ENCODE measurements at places on chromosomes 5 and 9. TPM values are rescaled to one million over a fixed set of nuclear protein-coding genes. Genes with fewer than 3 reads are reported as not detected.
A peak's percentile ranks its signal among the peaks of the same experiment; 100 is the strongest.

The SLCO6A1 gene
- total RNA-seq: not detected

The CDK7 gene
- 24.9 TPM for total RNA-seq

The OTP gene
- not detected for total RNA-seq

The PTGER4 gene
- total RNA-seq: 5.9 TPM

The FCN1 gene
- not detected for total RNA-seq

DNA sequence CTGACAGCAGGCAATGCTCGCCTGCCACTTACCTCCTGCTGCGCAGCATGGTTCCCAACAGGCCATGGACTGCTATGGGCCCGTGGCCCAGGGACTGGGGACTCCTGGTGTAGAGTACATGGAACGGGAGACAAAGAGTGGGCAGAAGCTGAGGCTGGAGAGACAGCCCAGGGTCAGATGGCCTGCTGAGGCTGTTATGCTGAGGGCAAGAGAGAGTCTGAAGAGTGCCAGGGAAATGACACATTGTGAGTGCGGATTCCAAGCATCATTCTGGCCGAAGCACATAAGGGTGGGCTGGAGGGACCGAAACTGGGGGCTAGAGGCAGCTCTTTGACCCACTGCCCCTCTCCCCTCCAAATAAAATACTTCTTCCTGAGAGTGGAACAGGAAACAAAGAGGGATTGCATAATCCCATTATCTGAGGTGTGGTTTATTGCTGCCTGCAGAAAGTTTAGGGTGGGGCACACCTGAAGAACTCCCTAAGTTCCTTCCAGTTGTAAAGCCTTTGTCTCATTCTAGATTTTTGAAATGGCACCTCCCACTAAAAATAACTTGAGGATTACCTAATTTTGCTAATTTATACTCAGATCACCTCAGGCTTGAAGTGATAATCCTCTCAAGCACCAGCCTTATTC is 158.1 kb downstream of the ATP10B start:
- DNase-seq: no peak

GRCh38 chr5:160959804-160960203 is 107.8 kb upstream of the ATP10B start:
- DNase-seq: no peak

- no peak for DNase-seq
Measured at GRCh38 chr5:136631186-136631585, 265.8 kb upstream of the TRPC7 start.

DNA sequence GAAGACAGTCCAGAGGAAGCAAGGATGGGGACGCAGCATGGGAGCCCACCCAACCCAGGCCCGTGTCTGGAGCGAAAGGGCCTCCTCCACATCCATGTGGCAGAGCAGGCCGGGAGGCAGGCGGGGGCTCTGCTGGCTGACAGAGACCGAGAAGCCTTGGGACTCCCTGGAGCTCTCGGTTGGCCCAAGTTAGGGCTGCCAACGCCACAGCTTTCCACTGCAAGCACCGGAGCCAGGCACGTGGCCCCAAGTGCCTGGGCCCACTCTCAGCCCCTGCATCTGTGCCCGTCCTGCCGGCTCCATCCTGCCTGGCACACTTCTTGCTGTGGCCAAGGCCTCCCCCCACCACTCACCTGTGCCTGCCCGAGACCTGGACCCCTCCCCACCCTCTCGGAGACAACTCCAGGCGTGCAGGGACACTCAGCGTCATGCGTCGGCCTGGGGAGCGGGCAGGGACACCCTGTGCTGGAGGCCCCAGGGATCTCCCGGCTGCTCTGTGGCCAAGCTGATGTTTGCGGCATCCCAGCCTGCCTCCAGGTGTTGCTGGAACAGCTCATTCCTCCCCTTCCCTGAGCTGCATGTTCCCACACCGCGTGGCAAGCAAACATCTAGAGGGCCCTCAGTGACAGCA is 31.5 kb downstream of the SLC6A3 start:
- DNase-seq: no peak

DNA sequence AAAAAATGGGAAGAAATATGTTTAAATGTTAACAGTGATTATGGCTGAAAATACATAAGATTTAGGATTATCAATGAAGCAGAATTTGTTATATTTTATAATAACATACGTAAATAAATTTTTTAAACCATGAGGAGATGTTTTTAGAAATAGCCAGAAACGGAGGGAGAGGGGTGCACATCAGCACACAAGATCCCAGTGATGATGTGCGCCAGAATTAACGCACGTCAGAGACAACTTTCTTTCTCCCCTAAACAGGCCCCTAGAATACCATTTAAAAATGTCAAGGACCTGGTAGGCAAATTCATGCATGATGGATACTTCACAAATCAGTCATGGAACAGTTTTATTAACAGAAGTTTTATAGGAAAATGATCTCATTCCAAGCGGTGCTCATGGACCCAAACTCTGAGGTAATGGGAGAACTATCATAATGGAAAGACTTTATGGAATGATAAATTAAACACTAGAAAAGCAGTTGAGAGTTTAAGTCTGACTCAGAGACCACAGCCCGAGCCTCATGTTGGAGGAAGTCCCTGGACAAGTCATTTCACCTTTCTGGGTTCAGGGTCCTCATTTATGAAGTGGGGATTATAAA is 258.9 kb upstream of the GAS1 start:
- no peak for DNase-seq

DNA sequence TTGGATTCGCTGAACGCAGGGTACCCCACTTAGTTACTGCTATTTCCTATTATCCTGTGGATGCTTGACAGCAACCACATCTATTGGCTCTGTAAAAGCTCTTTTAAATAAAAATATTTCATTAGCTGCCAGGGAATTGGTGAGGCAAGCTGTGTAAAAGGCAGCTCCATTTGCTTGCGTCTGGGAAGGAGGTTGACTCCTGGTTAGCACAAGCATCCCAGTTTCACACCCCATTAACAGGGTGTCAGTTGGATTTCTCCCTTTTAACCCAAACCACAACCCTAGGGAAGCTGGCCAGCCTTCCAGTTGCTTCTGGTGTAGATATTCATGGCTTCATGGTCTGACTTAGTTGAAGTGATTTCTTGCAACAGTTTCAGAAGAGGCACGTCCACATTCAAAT is 151.0 kb downstream of the GPBP1 start:
- no peak for DNase-seq

DNA sequence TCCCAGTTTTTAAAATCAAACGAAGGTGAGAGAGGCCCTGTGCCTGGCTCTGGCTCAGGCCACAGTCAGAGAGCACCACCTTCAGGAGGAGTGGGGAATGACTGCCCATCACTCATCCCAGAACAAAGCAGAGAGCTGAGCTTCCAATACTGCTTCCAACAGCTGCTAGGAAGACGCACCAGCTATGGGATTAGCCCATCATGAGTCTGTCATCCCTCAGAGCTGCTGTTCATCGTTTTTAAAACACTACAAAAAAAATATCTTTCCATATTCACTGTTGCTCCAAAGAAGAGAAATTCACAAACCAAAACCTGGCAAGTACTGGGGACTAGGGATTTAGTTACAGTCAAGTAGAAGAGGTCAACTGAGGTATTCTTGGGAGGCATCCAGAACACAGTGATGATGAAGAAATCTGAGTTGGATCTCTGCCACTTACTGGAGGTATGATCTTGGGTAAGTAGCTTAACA is 102.4 kb downstream of the CDK5RAP2 start:
- peak; percentile 54 for DNase-seq

GRCh38 chr5:152864991-152865390 is 459.9 kb upstream of the NMUR2 start:
- no peak for DNase-seq

DNA sequence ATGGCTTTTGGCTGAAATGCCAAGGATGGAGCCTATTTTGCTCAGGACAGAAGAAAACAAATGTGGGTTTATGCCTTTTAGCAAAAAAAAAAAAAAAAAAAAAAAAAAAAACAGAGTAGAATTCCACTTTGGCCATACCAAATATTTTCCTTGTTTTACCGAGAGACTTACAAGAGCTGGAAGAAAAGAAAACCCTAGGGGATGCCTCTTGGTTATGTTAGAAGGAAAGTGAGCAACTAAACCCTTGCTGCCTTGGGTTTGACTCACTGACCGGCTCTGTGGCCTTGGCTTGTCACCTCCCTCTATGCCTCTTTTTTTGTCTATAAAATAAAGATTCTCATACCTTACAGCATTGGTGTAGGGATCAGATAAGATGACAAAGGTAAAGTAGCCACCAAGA is 69.6 kb upstream of the ABCA1 start:
- DNase-seq: no peak

DNA sequence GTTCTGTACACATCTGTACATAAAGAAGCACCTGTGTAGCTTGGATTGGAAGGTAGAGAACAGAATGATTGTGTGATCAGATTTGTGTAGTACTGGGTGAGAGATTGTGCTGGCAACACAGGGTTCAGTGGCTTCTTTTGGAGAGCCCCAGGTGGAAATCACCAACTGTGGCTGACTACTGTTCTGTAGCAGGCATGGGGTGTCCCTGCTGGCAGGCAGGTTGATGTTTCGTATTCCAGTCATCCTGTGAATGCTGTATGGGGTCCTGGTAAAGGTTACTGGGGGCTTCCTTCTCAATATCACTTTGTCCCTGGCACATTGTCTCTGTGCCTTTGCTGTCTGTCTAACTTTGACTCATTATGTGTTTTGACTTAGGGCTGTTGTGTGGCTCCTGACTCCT is 5.3 kb downstream of the ASPN start:
- DNase-seq: no peak

Measured in dermis microvascular lymphatic vessel endothelial cell (primary cell).